NCI-H2081 treated with DMSO at 0.1 percent for 48 hours (cell line): ENCODE measurements at places on chromosomes 13 and 19.

DNA sequence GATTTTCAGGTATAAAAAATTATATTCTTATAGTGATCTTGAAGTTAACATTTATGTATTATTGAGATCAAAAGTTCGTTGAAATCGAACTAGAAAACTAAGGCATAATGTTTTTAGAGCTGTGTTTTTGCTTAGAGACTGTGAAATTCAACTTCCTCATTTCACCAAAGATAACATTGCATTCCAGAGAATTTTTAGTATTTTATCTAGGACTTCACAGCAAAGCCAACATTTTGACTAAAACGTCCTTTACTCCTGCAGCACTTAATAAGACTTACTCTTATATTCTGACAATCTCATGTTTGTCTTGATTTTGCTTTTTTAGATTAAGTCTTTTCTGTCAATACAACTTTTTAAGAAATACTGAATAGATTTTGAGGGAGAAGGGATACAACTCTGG lies 4.7 kb downstream of the KCTD4 start:
- DNase-seq: no peak

- no peak for DNase-seq
Measured at GRCh38 chr19:5425260-5425659, 30.0 kb upstream of the ZNRF4 start.

DNA sequence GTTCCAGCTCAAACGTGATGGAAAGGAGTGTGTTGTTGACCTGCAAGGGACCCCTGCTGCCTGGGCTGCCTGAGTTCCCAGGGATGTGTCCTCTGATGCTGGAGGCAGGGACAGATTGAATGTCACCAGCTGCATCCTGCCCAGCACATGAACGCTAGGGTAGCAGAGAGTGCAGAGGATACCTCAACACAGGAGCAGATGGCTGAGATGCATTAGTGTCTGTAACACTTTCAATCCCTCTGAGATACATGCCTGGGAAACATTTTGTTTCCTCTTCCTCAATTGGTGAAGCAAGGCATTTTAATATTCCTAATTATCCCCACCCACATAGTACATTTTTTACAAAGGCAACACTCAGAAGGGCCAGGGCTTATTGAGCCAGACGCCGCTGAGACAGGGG lies 106.4 kb upstream of the UBL3 start:
- DNase-seq: no peak

DNA sequence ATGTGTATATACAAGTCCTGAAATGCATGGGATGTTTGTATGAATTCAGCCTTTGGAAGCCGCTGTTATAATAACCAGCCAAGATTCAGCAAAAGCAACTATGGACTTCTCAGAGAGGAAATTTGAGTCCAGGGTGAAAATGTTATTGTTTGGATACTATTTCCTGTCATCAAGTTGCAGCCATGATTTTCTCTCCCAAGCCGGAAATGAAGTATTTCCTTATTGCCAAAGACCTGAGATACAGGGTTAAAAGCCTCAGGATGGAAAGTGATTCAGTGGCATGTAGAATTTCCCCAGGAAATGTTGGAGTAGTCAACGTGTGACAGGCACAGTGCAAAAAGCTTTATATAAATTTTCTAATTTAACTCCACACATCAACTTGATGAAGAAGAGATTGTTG lies 133.9 kb downstream of the IRS2 start:
- DNase-seq: no peak

- DNase-seq: no peak
Measured at GRCh38 chr19:15640294-15640903, at the start of gene CYP4F3. CYP4F3 (plus strand) TSS chr19:15640897; CDS start chr19:15641416, 519 bp downstream.

- no peak for DNase-seq
Measured at GRCh38 chr19:51417810-51418157, 342 bp upstream of the SIGLEC10 start.

GRCh38 chr13:30721936-30722335 lies 13.4 kb upstream of the ALOX5AP start:
- DNase-seq: no peak

DNA sequence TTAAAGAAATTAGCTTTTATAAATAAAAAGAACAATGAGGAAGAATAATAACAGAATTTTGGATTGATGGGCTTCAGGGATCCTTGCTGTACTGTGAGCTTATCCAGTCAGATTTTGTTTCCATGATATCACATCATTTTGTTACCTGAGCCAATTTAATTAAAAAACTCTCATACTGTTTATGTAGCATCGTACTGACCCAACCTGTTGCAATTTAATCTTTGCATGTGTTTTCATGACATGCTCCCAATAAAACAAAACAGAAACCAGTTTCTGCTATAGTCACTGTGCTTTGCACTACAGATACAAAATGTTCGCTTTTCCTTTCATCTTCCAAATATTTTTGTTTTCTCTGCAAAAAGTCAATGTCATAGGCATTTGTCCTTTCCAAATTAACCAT lies 109.7 kb upstream of the RNF113B start:
- DNase-seq: no peak

DNA sequence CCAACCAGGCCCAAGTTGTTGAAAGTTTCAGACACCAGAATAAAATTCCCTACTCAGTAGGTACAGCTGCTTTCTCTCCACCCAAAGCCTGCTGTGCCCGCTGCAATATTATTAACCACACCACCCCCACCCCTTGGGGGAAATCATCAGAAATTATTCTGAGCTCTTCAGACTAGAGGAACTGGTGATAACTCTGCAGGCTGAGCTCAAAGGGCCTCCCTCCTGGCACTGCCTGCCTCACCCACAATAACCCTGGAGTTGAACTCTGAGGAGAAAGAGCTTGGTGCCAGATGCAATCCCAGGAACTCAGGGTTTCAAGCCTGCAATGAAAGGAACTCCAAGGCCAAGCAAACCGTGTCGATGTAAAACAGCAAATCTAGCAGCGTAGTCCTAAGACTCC lies 381.7 kb upstream of the ZNF507 start:
- no peak for DNase-seq

GRCh38 chr13:99471221-99472121 lies 29.8 kb upstream of the TM9SF2 start:
- no peak for DNase-seq

DNA sequence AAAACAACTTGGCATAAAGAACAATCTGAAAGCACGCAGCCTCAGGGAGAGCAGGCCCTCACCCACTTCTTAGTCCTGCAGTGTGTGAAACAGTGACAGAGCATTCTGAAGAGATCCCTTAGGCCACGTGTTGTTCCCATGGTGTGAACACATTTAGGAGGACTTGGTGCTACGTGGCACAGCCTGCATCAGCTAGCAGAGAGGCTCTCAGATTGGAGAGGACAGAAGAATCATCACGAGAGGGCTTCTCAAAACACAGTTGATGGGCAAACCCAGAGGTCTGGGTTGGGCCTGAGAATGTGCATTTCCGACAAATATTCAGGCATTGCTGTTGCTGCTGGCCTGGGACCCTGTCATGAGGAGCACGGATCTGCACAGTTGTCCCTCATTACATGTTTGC lies 26.1 kb upstream of the TFDP1 start:
- no peak for DNase-seq

DNA sequence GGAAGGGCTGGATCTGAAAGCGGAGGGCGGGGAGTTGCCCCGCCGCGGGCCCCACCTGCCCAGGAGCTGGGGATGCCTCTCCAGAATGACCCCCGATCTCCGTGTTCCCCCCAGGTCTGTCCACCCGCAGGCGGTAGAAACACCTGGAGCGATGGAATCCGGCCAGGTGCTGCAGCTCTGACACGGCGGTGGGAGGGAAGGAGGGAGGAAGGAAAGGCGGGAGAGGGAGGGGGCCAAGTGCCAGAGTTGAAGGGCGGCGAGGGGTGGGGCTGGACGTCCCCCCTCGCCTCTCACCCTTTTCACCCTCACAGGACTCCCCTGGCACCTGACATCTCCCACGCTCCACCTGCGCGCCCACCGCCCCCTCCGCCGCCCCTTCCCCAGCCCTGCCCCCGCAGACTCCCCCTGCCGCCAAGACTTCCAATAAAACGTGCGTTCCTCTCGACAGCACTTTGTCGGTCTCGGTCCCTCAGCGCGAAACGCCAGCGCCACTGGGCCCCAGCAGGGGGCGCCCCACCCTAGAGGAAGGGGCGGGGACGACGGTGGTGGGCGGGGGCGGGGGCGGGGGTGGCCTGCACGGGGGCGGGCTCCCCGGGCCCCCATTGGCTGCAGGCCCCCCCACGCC lies 337 bp upstream of the FXYD7 start:
- no peak for DNase-seq

- DNase-seq: no peak
Measured at GRCh38 chr13:113292021-113292862, 4.8 kb upstream of the LAMP1 start.

GRCh38 chr19:47413941-47414340 lies 5.4 kb downstream of the MEIS3 start:
- DNase-seq: no peak

GRCh38 chr19:18211683-18212082 lies 7.8 kb upstream of the RAB3A start:
- DNase-seq: no peak

GRCh38 chr19:34731019-34731829 lies 2.8 kb upstream of the ZNF181 start:
- DNase-seq: no peak
